ENCODE measurements at places on chromosomes 7 and 10.

GRCh38 chr10:14093730-14094484, 236.8 kb downstream of the FRMD4A start:
- no peak for DNase-seq

DNA sequence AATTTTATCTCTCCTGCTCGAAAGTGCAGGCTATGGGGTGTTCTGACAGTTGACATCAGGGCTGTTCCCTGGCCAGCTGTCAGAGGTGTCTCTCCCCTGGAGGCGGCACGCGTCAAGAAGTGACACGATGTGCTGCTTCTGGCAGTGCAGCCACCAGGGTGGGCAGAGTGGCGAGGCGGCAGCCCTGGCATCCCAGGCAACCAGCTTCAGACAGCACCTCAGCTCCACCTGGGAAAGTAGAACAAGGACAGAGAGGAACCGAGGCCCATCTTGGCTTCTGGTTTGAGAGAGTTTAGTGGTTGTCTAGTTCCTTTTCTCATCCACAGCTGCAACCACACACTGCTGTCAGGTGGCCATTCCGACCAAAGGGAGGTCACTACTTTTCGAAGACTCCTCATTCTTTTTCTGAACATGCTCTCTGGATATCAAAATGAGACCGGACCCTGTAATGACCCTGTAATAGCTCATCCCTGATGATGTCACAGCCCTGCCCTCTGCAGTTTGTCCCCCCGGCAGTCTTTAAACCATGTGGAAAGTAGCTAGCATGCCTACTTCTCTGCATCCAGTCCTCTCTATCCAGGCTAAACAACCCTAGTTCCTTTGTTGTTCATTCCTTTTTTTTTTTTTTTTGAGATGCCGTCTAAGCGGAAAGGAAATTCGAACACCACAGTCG, 381.0 kb upstream of the NRP1 start:
- DNase-seq, result no peak

DNA sequence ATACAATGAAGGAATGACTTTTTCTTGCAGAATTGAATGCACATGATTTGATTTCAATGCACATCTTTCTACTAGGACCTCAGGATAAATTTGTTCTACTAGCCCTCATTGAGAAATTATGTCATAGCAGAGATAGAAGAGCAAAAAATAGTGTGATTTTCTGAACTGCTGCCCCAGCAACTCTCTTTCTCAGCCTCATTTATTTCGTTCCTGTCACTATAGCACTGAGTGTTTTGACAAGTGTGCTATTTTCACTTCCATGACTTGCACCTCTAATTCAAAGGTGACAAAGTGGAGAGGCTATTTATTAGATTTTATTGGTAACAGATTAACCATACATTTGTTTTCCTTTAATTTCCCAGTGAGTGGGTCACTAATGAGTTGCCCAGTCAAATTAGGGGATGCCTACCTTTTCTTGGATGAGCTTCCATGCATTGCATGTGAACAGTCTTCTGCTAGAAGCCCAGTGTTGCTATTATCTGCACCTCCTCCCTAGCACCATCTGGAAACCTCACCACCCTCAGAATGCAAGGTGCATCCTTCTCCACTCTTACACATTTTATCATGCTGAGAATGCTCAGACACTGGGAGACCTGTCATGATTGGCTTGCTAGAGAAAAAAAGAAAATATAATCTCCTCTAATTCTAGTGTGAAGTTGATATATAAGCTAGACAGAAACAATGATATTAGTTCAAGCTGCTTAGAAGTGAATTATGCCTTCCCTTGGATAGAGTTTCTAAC, 119.6 kb upstream of the CTTNBP2 start:
- no peak for DNase-seq

GRCh38 chr7:69095649-69096048, 502.6 kb upstream of the AUTS2 start:
- no peak for DNase-seq

- no peak for DNase-seq
Observed at GRCh38 chr7:126403040-126403439, 849.7 kb downstream of the GRM8 start.

DNA sequence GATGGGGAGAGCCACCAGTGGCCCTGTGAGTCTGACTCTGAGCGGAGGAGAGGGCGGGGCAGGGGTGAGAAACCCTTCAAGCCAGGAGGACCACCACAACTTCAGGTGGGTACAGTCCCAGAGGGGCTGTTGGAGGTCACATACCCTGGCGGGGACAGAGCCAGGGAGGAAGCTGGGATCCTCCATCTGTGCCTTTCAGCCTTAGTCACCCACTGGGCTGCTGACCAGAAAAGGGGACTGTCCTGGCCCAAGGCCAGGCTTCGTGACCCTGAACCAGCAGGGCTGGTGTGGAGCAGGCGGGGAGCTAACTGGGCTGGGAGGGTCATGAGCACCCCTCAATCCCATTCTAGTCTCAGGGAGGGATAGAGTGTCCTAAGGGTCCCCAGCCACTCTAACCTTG, 1.5 kb upstream of the CALHM3 start:
- no peak for DNase-seq

DNA sequence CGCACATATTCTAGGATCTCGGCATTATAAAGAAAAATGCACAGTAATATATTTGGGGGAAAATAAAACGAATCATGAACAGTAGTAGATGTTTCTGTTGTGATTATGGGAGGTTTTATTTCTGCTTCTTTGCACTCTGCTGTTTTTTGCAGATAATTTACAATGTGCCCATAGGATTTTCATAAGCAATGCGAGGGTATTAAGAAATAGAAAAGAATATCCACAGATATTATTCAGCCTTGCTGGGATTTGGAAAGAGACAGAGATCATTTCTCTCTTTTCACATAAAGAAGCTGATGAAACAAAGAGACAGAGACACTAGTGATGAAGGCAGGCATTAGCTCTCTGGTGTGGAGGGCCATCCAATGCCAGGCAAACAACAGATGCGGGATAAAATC, 158.6 kb downstream of the KCNMA1 start:
- DNase-seq, result no peak

DNA sequence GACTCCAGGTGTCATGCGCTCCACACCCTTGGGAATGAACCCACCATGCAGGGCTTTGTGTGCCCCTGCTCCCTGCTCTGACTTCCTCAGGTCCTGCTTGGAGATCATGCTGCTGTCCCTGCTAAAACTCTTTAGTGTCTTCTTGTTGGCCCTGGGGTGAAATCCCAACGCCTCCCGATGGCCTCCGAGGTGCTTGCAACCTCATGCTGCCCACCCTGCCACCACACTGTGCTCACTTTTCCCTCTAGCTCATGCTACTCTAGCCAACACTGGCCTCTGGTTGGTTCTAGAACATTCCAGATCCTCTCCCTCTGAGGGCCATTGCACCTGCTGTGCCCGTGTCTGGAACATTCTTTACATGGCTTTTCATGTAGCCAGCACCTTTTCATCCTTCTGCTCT, 227.7 kb downstream of the ADAM12 start:
- no peak for DNase-seq

GRCh38 chr7:121002048-121002756, 13.7 kb downstream of the CPED1 start:
- no peak for DNase-seq

DNA sequence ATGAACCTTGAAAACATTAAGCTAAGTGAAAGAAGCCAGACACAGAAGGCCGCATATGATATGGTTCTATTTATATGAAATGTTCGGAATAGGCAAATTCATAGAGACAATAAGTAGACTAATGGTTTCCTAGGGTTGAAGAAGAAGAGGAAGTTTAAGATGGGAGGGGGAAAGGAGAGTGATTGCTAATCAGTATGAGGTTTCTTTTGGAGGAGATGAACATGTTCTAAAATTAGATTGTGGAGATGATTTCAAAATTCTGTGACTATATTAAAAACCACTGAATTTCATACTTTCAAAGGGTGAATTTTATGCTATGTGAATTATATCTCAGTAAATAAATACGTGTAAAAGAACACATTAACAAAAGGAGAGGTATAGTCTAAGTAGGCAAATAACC, 176.4 kb upstream of the HPS1 start:
- DNase-seq, result no peak

- DNase-seq, result no peak
Observed at GRCh38 chr10:28503114-28503513, 29.8 kb upstream of the WAC start.

DNA sequence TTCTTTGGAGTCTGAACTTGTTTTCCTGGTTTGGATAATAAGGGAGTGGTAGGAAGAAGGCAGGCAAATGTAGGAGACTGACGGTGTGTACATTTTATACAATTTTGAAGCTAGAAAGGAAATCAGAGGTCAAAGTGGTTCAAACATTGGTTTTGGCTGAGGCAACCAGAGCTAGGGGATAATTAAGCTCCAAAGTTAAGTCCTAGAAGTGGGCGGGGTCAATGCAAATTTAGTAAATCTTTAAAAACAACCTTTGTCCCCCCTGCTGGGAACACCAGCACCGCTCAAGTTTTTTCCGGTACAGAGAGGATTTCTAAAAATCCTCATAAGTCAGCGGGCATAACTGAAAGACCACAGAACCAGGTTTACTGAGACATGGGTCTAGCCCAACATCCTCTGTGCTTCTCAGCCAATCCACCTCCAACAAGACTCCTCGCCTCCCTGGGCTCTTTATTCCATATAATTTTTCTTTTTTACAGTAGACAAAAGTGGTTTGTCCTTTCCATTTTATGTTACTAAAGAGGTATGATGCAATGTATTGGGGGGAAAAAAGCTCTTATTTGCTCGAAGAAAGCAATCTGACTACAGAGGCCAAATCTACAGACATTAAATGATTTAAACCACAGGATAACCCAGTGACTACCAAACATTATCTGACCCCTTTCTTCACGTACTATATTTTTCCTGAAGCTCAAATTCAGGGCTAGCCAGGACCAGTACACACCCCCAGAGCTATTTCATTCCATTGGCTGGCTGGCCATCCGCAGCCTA, 1.6 kb downstream of the GLUD1 start:
- no peak for DNase-seq

All from stimulated activated CD8-positive, alpha-beta memory T cell treated with anti-CD3 and anti-CD28 coated beads, Interleukin-12 subunit alpha, Interleukin-12 subunit beta, amount 100 ng/mL, for 1 hour (primary cell).